RPMI8226 (cell line): ENCODE measurements at places on chromosomes 2 and 18.

DNA sequence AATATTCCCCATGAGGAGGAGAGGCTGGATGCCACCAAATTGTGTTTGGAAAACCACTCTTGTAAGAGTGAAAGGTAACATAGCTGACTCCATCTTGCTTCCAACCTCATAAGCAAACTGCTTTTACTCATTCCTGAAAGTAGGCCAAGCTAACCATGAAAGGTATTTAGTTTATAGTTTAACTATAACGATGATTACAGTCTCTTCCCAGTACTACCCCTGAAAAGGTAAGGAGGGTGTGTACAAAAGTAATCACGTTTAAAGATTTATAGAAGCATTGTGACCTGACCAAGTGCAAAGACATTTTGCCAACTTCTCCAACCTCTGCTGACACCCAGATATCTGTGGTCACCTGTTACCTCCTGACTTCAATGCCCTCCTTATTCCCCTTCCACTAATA, 122.6 kb downstream of the CD8B2 start:
- DNase-seq, result no peak

- DNase-seq, result no peak
These were observed 398.0 kb downstream of the TXNL1 start for GRCh38 chr18:56240405-56240804.

DNA sequence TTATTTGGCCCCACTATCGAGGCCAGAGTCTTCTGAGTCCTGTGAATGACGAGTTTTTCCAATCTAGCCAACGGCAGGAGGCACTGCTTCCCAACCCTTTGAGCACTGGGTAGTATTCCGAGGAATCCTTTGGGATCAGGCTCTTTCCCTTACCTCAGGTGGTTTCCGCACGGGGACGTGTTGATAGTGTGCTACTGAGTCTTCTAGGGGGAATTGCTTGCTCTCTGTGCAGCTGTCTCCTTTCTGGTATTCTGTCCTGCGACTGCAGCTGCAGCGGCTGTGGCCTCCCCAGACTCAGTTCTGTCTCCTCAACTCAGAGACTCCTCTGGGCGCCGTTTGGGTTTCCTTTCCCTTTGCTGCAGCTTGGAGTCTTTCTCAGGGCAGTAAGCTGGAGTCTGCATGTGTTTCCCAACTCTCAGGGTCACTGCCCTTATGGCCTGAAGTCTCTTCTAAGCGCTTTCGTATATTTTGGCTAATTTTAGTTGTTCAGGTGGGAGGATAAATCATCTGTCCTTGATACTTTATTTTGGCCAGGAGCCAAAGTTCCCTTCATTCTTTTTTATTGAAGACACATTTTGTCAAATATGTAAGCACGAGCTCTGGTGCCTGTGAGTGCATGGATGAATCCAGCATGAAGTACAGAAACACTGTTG, 118.4 kb downstream of the MAP4K4 start:
- DNase-seq, result no peak

- DNase-seq, result no peak
These were observed 283.9 kb upstream of the SIX2 start for GRCh38 chr2:45293182-45293581.

DNA sequence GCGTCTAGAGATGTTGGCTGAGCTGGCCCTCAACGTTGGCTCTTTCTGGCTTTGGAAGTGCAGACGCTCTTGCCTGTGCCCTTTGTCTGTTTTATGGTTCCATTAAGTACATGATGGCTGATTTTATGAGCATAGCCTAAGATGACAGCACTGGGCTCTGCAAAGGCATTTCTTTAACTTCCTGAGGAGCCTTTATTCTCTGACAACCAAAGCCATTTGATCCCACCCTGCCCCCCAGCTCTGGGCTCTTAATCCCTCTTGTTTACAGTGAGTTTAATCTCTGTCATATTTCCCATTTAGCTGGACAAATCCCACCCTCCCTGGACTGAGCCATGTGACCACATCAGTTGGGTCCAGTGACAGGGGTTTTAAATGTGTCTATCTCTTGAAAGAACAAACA, 195.9 kb downstream of the ACKR3 start:
- DNase-seq, result no peak

DNA sequence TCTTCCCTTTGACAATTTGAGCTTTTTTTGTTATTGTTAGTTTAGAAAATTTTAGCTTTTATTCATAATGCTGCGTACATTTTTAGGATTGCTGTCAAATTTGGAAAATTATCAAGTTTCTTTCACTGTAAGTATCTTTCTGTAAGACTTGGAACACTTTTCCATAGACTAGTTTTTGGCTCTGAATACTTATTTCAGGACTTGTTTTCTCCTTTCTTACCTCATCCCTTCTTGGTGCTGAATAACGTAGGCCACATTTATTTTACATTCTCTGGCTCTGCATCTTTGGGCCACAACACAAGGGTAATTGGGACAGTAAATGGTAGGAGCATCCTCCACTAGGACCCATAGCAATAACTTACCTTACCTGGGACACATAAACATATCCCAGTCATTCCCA, 85.1 kb downstream of the CCDC85A start:
- no peak for DNase-seq

- no peak for DNase-seq
These were observed 10.4 kb upstream of the NAPG start for GRCh38 chr18:10515456-10515855.

GRCh38 chr2:86307431-86307830, 30.0 kb downstream of the REEP1 start:
- DNase-seq, result no peak
